Activated CD4-positive, CD25-positive, alpha-beta regulatory T cell treated with anti-CD3 and anti-CD28 coated beads, Interleukin-2, amount 50 U/mL, for 72 hours (primary cell): ENCODE measurements at places on chromosomes 13 and 19.
A peak's percentile ranks its signal among the peaks of the same experiment; 100 is the strongest.

- DNase-seq: no peak
These were observed 17.7 kb downstream of the INTS6 start for GRCh38 chr13:51435002-51435578.

DNA sequence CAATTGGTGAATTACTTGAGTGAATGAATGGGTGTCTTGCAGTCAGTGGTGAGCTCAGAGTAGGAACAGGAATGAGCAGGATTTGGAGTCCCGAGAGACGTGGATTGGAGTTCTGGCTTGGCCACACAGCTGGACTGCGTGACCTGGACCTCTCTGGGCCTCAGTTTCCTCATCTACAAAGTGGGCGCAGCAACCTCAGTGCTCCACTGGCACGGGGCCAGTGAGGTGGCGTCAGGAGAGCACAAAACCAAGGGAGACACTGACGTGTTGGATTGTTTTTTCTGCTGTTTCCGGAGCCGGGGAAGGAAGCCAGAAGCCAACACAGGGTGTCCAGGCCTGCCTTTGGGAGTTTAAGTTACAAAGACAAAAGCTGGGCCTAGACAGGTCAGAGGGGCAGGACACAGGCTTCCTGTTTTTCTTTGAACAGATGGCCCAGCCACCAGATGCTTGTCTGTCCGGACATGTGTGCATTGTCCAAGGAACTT, 6.5 kb upstream of the DOCK6 start:
- DNase-seq: no peak

DNA sequence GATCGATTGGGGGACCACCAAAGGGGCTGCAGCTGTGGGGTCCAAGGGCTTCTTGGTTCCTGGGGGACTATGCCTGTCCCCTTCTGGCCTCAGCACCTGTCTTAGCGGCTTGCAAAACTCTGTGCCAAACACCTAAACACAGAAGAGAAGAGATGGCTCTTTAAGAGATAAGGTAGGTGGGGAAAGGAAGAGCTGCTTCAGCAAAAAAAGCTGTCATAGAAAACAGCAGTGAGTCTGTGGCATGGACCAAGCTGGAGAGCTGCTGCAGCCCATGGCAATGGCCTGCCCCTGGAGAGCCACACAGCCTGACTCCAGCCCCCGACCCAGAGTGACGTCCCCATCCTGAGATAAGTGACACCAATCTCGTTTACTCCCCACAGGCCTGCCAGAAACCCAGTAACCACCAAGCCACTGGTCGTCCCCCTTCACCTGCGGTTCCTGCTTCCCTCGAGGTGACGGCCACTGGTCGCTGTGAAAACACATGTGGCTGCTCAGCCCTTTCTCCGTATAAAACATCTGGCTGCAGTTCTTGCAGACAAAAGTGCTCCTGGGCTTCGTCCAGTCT, 25.0 kb upstream of the NAPA start:
- DNase-seq: no peak

DNA sequence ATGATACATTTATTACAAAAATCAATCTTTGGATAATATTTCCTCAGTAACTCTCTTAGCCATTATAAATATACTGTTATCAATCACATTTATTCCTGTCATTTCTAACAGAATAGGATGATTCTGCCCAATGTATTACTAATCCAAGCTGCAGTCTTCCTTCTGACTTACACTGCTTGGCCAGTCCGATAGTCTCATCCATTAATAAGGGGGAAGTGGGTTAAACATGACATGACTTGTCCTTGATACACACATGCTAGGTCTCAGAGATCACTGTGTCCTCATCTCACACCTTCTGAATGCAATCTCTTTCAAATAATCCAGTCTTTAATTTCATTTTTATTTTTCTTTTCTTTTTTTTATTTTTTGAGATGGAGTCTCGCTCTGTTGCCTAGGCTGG, 18.8 kb downstream of the SACS start:
- no peak for DNase-seq

- no peak for DNase-seq
These were observed 6.8 kb downstream of the ELL start for GRCh38 chr19:18514800-18515682.

DNA sequence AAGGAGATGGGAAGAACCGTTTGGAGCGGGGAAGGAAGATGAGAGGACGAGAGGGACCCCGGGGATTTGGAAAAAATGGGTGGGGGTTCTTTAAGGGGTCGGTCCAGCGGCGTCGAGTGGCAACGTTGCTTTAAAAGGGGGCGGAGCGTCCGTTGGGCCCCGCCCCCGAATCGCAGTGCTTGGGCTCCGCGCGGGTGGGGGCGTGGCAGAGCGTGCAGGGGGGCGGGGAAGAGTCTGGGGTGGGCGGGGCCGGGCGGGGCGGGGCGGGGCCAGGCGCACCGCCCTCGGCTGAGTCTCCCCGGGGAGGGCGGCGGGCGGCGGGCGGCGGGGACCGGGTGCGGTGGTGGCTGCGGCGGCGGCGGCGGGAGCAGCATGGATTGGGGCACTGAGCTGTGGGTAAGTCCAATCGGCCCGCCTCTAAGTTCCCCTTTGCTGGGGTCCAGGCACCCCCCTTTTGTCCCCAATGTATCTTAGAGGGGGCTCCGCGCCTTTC, at the start of gene TRIP10:
TRIP10 (plus strand) TSS at position 291 of the 493 bp plus-strand sequence; CDS start at position 373, 82 bp downstream.
- peak; percentile 81 for DNase-seq

DNA sequence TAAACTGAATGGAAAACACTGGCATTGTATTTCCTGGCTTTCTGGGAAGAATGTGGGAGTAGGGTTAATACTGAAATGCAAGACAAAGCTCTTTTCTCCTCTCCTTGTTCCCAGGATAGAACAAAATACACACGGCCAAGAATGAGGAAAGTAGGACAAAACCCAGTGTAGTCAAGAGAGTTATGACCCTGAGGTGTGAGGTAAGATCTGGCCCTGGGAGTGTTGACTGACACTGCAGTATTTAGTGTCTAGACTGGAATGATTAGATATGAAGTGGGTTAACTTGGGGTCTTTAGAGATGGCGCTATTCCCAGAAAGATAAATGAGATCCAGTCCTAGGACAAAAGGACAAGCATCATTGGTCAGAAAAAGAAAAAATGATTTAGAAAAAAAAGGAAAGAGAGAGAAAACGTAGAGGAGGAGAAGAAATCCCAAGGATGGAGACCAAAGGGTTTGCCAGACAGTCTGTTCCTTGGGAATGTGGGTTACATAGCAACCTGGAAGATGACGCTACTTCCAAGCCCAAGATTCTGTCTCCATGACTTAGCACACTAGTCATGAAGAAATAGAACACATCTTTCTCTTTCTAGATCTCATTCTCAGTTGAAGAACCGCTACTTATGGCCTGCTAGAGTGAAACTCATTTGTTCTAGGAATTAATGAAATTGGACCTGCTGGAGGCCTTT, 543.6 kb upstream of the GPC6 start:
- DNase-seq: no peak

DNA sequence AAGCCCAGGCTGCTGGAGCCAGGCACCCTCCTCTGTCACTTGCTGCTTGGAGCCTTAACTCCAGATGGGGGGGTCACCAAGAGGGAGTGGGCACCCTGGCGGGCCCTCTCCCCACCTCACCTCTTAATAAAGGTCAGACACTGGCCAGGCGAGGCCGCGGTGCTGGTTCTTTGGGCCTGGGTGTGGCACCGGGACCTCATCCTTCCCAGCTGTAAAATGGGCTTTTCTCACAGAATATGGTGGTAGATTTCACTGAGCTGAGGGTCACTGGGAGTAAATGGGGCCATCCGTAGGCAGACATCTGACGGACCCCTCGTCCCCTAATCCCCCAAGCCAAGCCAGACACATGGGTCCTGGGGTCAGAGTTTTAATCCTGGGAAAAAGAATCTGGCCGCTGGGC, 14.9 kb downstream of the STAP2 start:
- DNase-seq: no peak

GRCh38 chr13:75426421-75426820, 55.5 kb downstream of the TBC1D4 start:
- DNase-seq: no peak

DNA sequence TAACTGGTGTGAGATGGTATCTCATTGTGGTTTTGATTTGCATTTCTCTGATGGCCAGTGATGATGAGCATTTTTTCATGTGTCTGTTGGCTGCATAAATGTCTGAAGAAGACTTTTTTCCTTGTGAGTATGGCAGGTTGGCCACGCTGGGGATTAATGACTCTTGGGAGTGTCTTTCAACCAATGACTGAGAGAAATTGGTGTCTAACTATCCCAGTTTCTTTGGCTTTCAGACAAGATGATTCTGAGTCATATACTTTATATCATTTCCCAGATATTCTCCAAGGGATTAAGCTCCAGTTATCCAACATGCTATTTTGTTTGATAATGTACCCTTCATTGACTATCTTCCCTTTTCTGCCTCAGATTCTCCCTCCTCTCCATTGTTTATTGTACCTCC, 35.5 kb upstream of the CSNK1A1L start:
- no peak for DNase-seq

DNA sequence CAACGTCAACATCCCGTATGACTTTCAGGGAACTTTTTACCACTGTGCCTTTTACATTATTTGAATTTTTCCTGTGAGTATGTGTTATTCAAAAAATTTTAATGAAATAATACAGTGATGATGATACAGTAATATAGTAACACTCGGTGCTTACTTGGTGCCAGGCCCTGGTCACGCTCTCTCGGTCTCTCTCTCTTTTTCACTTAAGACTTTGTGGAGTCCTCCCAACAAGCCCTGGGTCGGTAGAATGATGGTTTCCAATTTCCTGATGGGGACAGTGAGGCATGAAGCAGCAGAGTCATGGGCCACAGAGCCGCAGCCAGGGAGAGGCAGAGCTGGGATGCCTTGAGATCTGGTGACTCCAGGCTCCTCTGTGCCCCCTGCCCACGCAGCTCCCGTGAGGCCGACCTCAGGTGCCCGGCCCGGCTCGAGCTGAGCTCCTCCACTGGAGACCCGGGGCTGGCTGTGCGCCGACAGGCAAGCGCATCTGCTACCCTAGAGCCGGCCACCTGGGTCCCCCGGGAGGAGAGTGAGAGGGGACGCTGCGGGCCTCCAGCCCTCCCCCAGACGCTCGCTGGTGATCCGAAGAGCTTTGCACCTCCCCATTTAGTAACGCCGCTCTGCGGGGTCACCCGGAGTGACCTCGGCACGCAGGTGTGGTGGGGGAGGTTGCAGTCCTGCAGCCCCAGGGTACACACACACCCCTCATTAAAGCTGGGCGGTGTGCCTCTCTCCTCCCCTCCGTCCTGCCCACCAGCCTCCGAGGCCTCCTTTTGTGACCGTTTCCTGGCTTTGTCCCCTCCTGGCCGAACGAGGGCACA, 4.4 kb upstream of the SBK3 start:
- no peak for DNase-seq

GRCh38 chr13:68872338-68872737, 1235.3 kb upstream of the ATXN8OS start:
- DNase-seq: no peak

DNA sequence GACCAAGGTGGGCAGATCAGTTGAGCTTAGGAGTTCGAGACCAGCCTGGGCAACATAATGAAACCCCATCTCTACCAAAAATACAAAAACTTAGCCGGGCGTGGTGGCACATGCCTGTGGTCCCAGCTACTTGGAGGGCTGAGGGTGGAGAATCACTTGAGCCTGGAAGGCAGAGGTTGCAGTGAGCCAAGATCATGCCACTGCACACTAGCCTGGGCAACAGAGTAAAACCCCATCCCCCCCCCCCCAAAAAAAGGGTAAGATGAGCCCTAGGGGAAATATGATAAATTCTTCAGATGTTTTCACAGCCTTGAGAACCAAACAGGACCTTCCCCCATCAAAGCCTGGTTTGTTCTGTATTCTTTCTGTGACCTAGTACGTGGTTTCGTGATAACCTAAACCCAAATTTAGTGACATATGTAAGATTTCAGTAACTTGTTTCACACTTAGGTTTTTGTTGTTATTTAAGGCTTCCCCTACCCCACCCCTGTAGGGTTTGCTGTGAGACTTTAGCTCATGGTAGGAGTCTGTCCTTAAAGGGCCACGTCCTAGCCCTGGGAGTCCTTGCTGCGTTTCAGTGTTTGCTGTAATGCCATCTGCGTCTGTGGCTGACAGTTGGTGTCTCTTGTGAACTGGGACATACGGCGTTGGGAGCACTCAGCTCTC, 49.6 kb downstream of the MYO9B start:
- no peak for DNase-seq

DNA sequence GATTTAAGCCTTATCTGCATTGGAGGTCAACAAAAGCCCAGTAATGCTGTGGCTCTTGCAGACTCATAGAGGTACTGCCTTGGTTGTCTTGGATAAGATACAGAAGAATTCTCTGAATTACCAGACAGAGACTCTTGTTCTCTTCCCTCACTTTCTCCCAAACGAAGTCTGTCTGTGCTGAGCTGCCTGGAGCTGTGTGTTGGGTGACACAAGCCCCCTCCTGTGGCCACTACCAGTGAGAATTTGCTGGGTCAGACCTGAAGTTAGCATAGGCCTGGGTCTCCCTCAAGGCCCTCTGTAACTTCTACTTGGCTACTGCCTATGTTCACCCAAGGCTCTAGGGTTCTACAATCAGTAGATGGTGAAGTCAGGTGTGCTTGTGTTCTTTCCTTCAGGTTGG, 413.0 kb downstream of the PCDH20 start:
- no peak for DNase-seq
